ENCODE measurements at places on chromosomes 13 and 19.

GRCh38 chr13:112510002-112510780, 77.8 kb downstream of the TUBGCP3 start:
- peak; percentile 60 for DNase-seq

DNA sequence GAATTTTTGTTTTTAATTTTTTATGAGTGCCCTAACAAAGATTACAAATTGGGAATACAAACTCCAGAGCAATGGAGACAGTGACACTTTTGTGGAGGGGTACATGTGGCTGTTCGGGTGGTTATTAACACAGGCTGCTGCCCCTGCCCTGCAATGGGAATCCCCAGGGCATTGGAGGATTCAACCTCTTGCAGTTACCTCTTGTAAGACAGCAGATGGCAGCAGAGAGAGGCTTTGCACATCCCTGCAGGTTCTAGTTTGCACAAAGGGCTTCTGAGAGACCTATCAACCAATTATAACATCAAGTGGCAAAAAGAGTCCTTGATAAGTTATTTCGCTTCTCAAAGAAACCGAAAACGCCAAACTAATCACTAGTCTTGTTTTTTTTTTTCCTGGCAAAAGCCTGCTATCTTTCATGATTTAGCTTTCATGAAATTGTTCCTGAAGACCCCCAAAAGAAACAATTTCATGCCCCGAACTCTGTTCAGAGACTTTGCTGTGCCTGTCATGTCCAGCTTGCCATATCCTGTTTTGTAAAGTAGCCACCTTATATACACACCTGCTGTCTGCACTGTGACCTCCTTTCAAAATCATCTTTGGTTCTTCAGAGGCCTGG, 10.4 kb downstream of the GJB2 start:
- peak; percentile 69 for DNase-seq

GRCh38 chr13:24183741-24184182, 23.2 kb downstream of the SPATA13 start:
- DNase-seq, result peak; percentile 81

- DNase-seq, result no peak
Observed at GRCh38 chr13:65946387-65946786, 1283.7 kb downstream of the PCDH9 start.

DNA sequence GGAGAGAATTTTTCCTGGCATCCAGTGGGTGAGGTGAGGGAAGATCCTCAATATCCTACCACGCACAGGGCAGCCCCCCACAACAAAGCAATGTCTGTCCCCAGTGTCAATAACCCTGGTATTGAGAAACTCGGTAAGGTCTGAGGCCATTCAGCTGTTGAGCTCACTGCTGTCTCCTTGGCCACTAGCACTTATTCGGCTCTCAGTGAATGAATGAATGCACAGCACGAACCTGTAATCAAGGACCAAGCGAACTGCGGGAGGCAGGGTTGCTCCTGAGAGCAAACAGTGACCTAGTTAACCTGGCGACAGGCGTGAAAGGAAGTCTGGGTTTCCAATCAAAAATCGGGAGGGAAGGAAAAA, 640 bp downstream of the ZSCAN5A start:
- no peak for DNase-seq

- DNase-seq, result no peak
Observed at GRCh38 chr13:94020833-94021232, 458.6 kb downstream of the DCT start.

- DNase-seq, result no peak
Observed at GRCh38 chr13:91203430-91203829, 144.1 kb upstream of the MIR17HG start.

- DNase-seq, result no peak
Observed at GRCh38 chr19:49331616-49332055, 3.6 kb upstream of the CD37 start.

- no peak for DNase-seq
Observed at GRCh38 chr19:28977826-28978225, 235.1 kb downstream of the UQCRFS1 start.

- DNase-seq, result no peak
Observed at GRCh38 chr13:84946192-84946591, 853.0 kb downstream of the SLITRK6 start.

GRCh38 chr13:93080587-93080986, 146.0 kb upstream of the GPC6 start:
- no peak for DNase-seq

DNA sequence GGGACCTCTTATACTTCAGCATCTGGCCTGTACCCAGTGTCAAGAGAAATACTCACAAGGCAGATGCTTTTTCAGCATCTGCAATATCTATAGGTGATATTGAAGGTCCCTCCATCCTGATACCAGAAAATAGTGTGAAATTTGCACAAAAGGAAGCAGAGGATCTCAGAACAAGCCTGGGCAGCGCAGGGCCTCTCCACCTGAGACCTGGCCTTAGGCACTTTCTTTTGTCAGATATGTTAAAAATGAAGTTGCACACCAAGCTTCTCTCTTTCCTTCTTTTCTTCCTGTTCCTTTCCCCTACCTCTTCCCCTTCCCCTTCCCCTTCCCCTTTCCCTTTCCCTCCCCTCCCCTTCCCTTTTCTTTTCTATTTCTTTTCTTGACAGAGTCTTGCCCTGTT, 62.2 kb downstream of the ARHGEF18 start:
- no peak for DNase-seq

GRCh38 chr19:21604351-21604926, 99.0 kb downstream of the ZNF429 start:
- DNase-seq, result no peak

- no peak for DNase-seq
Observed at GRCh38 chr19:5892772-5893275, 10.8 kb downstream of the NDUFA11 start.

DNA sequence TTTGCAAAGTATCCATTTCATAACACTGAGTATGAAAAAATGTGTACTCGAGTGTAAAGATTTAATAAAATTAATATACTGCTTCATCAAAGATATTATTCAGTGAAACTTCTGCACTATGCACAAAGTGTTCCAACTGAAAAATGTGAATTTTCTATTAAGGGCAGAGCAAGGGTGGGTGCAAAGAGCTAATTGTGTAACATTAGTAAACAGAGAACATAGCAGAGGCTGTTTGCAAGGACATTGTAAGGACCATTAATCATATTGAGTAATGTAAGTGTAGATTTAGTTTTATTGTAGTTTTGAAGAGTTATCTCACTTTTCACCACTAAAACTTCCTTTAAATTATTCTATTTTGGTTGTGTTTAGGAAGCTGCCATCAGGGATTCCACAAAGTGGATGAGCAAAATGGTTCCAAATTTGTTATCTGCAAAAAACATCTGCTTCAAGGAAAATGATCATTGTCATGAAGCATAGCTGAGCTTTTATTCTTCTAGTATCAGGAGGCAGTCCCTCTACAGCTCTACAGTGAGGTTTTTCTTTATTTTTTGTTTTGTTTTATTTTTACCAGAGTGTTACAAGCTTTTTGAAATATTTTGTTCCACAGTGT, 1375.4 kb downstream of the SLITRK1 start:
- DNase-seq, result no peak

DNA sequence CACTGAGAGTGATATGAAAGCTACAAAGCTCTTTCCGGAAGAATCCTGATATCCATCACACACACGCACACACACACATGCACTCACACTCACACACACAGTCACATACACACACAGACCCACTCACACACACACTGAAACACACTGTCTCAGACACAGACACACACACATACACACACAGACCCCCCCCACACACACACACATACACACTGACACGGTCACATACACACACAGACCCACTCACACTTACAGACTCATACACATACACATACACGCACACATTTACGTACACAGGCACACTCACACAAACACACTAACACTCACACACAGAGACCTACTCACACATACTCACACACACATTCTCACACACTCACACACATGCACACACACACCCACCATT, 58.6 kb downstream of the LIG4 start:
- no peak for DNase-seq

- no peak for DNase-seq
Observed at GRCh38 chr19:39141929-39142328, 16.3 kb downstream of the PAK4 start.

GRCh38 chr13:93180356-93180969, 46.1 kb upstream of the GPC6 start:
- DNase-seq, result no peak

DNA sequence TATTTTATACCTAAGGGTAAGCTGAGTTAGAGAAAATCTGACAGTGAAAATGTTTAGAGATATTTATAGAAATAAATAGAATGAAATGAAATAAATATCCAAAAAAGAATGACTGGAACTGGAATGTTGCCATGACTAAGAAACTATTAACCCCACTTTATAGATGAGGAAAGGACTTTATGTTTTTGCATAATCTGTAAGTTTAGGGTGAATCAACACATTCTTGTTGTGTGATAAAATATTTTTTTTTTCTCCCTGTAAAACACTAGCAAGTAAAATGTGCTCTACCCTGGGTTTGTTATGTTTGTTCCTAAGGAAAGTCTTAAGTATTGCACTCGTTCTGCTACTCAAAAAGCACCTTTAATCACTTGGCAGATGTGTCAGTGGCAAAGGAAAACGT, 83.8 kb upstream of the KL start:
- no peak for DNase-seq

DNA sequence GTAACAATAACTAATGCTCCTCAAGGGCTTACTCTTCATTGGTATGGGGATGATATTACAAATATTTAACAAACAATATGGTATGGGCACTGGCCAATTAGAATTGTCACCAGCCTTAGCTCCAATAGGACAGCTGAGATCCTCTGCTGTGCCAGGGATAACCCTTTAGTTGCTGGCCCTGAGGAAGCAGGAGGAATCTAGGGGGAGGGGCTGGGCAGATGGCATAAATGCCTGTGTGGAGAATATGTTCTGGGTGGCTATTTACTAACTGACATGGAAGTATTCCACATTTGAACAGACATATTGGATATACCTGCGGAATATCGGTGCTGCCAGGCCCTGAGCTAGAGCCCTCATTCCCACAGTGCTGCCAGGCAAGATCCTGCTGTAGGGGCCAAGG, 16.6 kb upstream of the LRCH1 start:
- DNase-seq, result no peak

- no peak for DNase-seq
Observed at GRCh38 chr19:39926170-39926760, 8.2 kb downstream of the FCGBP start.

GRCh38 chr13:45381196-45381595, 37.0 kb downstream of the SLC25A30 start:
- DNase-seq, result no peak

GRCh38 chr13:21973437-21974125, 302.7 kb downstream of the FGF9 start:
- no peak for DNase-seq

GRCh38 chr19:49565261-49565660, 15.1 kb downstream of the NOSIP start:
- DNase-seq, result peak; percentile 60

- DNase-seq, result no peak
Observed at GRCh38 chr13:46731535-46731934, 65.4 kb downstream of the ESD start.

- DNase-seq, result no peak
Observed at GRCh38 chr13:98557937-98558792, 18.7 kb downstream of the STK24 start.

DNA sequence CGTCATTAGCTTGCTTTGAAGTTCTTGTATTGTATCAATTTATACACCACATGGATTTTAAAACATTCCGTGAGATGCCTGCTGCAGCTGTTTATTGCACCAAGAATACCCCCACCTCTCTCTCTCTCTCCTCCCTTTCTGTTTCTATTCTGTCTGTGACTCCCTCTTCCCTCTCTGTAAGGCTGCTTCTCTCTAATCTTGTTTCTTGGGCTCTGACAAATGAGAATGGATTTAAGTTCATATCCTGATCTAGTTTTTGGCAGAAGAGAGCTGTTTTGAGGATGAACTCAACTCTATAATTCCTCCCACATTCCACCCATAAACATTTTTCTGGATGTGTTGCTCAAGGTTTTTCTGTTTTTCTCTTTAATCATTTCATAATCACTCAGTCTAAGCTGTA, 144.3 kb upstream of the FRY start:
- no peak for DNase-seq

- DNase-seq, result no peak
Observed at GRCh38 chr13:86082121-86082520, 282.9 kb upstream of the SLITRK6 start.

- no peak for DNase-seq
Observed at GRCh38 chr19:43923875-43924274, 11.2 kb downstream of the ZNF45 start.

GRCh38 chr19:10863107-10863717, 8.1 kb upstream of the CARM1 start:
- DNase-seq, result no peak

GRCh38 chr13:109870696-109871370, 84.5 kb upstream of the IRS2 start:
- DNase-seq, result no peak

DNA sequence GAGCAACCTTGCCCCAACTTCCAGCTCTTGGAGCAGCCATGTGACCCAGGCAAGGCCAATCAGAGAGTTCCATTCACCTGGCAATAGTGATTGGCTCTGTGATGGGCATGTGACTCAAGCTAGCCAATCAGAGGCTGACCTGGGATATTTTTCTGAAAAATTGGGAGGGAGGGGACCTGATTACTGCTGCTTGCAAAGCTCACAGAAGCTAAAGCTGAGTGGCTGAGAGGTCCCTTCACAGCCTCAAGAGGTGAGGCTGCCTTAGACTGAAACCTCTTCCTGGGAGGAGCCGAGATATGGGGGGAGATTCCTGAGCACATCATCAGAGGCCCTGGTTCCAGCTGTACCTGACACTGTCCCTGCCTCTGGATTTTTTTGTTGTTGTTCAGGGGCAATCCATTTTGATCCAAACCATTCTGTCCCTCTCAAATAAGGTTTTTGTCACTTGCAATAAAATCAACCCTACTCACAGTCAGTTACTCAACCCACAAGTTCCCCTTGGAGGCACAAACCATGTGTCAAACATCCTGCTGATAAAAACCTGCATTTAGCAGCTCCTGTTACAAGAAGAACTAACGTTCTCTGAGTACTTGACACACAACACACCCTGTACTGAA, 4.8 kb downstream of the CIB3 start:
- DNase-seq, result no peak

DNA sequence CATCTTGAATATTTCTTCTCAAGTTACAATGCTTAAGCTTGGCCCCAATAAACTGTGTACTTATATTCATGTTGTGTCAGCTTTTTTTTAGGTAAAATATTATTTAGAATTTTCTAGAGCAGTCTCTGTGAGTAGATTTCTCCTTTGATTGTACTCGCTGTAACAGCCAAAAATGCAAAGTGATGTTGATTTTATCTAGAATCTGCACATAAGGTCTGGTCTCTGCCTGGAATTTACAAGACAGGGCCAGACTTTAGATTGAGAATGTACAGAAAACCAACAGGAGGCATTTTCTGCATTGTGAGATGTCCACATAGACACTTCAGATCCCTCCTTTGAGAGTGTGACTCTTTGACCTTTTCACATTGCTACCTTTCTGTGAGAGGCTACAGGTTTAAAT, 43.1 kb upstream of the ZNF681 start:
- no peak for DNase-seq

- DNase-seq, result no peak
Observed at GRCh38 chr13:89181041-89181440, 1509.9 kb downstream of the SLITRK5 start.

DNA sequence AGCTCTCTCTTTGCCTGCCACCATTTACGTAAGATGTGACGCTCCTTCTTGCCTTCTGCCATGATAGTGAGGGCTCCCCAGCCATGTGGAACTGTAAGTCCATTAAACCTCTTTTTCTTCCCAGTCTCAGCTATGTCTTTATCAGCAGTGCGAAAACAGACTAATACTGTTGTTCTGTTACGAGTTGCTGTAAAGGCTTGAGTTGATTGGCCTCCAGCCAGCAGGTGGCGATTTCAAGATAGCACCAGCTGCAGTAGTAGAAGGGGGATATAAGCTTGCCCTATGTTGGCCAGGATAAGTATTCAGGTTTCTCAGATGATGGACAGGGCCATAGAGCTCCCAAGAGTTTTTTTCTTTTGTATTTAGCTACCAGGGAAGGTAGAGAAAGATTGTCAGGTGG, 385.5 kb downstream of the MZT1 start:
- DNase-seq, result no peak
